ENCODE measurements at places on chromosomes 2 and 18.

GRCh38 chr2:239776436-239777005 lies 248.6 kb downstream of the NDUFA10 start:
- H3K27me3 ChIP-seq = peaks cover 58% of the 10 kb centered on the region
- H3K36me3 ChIP-seq = no peaks in the 10 kb centered on the region
- no peak overlapping the region for H3K4me3 ChIP-seq
- H3K27ac ChIP-seq = no peak overlapping the region
- DNase-seq = no peak

GRCh38 chr2:200456567-200456966 lies 53.3 kb downstream of the KCTD18 start:
- peaks cover 5% of the 10 kb centered on the region for H3K4me1 ChIP-seq
- no peaks in the 10 kb centered on the region for H3K27me3 ChIP-seq
- no peak overlapping the region for H3K27ac ChIP-seq

GRCh38 chr2:65293376-65293775 lies 65.7 kb downstream of the ACTR2 start:
- DNase-seq = no peak
- H3K27ac ChIP-seq = no peak overlapping the region
- H3K4me3 ChIP-seq = no peak overlapping the region
- H3K36me3 ChIP-seq = no peaks in the 10 kb centered on the region
- no peaks in the 10 kb centered on the region for H3K4me1 ChIP-seq

DNA sequence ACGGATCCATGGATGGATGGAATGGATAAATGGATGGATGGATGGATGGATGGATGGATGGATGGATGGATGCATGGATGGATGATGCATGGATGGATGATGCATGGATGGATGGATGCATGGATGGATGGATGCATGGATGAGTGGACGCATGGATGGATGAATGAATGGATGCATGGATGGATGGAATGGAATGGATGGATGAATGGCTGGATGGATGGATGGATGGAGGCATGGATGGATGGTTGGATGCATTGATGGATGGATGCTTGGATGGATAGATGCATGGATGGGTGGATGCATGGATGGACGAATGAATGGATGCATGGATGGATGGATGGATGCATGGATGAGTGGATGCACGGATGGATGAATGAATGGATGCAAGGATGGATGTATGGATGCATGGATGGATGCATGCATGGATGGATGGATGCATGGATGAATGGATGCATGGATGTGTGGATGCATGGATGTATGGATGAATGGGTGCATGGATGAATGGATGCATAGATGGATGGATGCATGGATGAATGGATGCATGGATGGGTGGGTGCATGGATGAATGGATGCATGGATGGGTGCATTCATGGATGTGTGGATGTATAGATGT lies 209.2 kb downstream of the ALPK2 start:
- no peaks in the 10 kb centered on the region for H3K27me3 ChIP-seq
- no peak overlapping the region for H3K4me3 ChIP-seq
- H3K4me1 ChIP-seq = peaks cover 15% of the 10 kb centered on the region
- H3K36me3 ChIP-seq = no peaks in the 10 kb centered on the region

DNA sequence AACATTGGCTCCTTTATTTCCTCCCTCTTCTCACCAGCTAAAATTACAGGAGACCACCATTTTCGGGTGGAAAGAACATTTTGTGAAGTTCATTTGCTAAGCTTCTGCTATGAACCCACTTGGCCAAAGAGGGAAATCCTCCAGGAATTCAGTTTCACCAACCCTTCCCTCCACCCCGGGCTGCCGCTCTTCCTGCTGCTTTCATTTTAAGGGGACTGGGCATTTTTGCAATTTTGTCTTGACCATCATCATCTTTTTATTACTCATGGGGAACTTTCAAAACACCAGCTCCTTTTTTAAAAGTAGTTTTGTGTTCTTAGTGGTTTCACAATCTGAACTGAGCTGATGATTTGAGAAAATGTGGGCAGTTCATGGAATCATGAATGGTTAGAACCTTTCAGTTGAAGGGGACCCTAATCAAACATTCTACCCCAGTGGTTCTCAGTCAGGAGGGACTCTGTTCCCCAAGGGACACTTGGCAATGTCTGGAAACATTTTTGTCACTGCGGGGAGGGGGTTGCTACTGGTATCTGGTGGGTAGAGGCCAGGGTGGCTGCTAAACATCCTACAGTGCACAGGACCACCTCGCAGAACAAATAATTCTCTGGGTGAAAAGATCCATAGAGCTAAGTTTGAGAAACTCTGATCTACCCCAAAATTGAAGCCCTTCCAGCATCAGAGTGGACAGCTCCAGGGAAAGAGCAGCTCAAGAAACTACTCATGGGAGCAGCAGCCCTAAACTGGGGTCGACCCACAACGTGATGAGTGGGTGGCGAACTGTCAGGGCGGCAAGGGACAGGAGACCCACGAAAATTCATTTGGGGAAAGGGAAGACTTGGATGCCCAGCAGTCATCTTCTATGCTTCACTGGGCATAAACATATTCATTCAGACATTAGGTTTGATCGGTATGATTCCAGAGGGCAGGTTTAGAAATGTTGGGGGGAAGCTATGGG lies 92.9 kb downstream of the ACKR3 start:
- no peaks in the 10 kb centered on the region for H3K27me3 ChIP-seq
- no peaks in the 10 kb centered on the region for H3K36me3 ChIP-seq
- H3K4me1 ChIP-seq = peaks cover 12% of the 10 kb centered on the region

DNA sequence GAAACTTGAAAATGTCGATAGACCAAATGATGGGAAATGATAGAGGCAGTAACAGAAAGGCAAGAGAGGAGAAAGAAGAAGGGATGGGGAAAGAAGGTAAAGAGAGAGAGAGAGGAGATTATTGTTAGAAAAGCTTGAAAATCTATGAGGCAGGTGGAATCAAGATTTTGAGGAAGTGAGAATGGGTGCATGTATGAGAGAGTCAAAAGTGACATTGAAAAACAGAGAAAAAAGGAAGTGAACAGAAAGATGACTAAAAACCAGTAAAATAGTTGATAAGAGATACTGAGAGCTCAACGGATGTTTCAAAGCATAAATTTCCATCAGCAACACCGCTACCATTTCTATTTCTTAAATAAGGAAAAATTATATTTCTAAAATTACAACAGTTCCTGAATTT lies 327.4 kb upstream of the CWC22 start:
- no peak overlapping the region for H3K27ac ChIP-seq
- H3K27me3 ChIP-seq = no peaks in the 10 kb centered on the region
- no peak for DNase-seq
- H3K4me1 ChIP-seq = no peaks in the 10 kb centered on the region

DNA sequence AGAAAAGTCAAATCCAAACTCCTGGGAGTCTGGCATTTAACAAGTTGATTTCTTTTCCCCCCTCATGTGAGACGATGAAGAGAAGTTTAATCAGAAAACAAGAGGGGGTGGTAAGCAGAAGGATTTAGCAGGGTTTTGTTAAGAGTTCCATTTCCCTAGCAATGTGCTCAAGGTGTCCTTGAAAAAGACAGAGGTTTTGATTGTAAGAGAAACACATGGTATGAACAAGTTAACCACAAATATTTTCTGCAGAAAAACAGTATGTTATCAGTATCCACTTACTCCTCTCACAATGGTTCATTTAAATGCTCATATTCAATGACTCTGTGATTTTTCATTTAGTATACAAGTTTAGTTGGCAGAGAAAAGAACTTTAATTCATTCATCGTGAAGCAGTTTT lies 26.8 kb downstream of the LAMA1 start:
- H3K27ac ChIP-seq = no peak overlapping the region
- H3K36me3 ChIP-seq = no peaks in the 10 kb centered on the region
- no peak overlapping the region for H3K4me3 ChIP-seq
- no peaks in the 10 kb centered on the region for H3K27me3 ChIP-seq
- H3K4me1 ChIP-seq = peaks cover 5% of the 10 kb centered on the region

DNA sequence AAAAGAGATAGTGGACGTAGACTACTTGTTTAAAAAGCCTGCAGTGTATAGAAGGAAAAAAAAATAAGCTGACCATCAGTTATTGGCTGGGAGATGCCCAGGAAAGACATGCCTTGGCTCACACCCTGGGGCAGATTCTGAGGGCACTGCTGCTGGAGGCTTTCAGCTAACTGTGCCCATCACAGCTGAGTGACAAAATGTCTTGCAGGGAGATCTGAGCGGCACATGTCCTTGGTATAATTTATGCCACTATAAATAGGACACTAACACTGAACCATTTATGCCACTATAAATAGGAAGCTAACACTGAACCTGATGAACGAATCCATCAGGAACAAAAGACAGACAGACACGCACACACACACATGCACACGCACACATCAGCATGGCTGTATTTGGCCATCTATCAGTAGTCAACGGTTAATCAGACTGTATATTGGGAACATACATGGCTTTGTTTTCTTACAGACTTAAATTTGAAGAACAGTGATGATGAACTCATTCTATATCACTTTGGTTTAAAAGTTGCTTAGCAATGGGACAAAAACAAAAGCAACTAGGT lies 68.2 kb upstream of the NOSTRIN start:
- H3K27me3 ChIP-seq = no peaks in the 10 kb centered on the region
- no peak for DNase-seq
- peaks cover 2% of the 10 kb centered on the region for H3K4me1 ChIP-seq
- H3K4me3 ChIP-seq = no peak overlapping the region
- H3K36me3 ChIP-seq = no peaks in the 10 kb centered on the region
- no peak overlapping the region for H3K27ac ChIP-seq

- H3K27me3 ChIP-seq = no peaks in the 10 kb centered on the region
- no peaks in the 10 kb centered on the region for H3K36me3 ChIP-seq
- no peak overlapping the region for H3K27ac ChIP-seq
- H3K4me3 ChIP-seq = no peak overlapping the region
Observed at GRCh38 chr2:54894467-54894866, 155.8 kb downstream of the RTN4 start.

DNA sequence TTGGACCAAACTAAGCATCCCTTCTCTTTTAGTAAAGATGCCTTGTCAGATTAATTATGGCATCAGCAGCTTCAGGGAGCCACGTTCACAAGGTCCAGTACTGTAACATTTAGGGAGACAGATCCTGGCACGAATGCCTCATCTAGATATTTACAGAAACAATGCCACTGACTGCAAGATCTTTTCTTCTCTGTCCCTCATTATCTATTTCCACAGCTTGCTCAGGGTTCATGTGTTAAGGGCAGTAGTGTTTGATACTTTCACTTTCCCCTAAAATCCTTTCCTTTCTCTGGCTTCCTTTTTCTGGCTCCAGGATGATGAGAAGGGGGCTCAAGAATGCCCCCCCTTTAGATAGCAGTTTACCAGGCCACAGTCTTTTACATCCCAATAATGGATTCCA lies 393.9 kb downstream of the BCL11A start:
- H3K4me3 ChIP-seq = no peak overlapping the region
- H3K36me3 ChIP-seq = no peaks in the 10 kb centered on the region
- no peak for DNase-seq
- H3K4me1 ChIP-seq = no peaks in the 10 kb centered on the region
- no peaks in the 10 kb centered on the region for H3K27me3 ChIP-seq

GRCh38 chr2:13335862-13336535 lies 619.3 kb downstream of the TRIB2 start:
- H3K27me3 ChIP-seq = no peaks in the 10 kb centered on the region
- no peaks in the 10 kb centered on the region for H3K36me3 ChIP-seq
- no peak overlapping the region for H3K4me3 ChIP-seq
- no peak for DNase-seq

DNA sequence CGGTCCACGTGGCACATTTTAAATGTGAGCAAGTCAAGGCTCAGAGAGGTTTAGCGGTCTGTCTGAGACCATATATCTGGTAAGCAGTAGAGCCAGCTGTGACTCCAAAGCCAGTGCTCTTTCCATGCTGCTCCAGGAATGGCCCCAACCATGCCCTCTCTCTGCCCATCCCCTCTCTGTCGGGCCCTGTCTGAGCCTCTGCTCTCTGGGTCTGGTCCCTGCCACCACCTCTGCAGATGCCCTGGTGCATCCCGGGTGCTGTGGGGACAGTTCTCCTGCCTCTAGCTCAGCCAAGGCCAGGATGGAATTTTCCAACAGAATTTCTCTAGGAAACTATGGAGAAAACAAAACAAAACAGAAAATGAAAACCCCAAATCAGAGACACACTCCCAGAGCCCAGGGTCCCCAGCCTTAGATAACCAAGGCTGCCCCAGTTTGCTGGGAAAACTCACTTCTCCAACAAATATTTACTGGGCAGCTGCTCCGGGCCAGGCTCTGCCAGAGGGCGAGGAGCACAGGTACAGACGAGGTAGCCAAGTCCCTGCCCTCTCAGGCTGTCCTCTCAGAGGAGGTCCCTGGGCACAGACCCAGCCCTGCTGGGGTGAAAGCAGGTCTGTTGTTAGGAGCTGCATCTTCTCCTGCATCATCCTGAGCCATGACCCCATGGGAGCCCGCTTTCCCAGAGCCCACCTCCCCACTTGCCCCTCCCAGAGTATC lies 9.2 kb downstream of the ADRA2B start:
- H3K27me3 ChIP-seq = peaks cover 45% of the 10 kb centered on the region
- H3K27ac ChIP-seq = no peak overlapping the region
- peaks cover 10% of the 10 kb centered on the region for H3K4me1 ChIP-seq

GRCh38 chr2:70498054-70498453 lies 55.6 kb downstream of the TGFA start:
- no peak overlapping the region for H3K27ac ChIP-seq
- H3K4me3 ChIP-seq = no peak overlapping the region
- DNase-seq = no peak
- H3K4me1 ChIP-seq = no peaks in the 10 kb centered on the region
- no peaks in the 10 kb centered on the region for H3K36me3 ChIP-seq
- peaks cover 44% of the 10 kb centered on the region for H3K27me3 ChIP-seq
